Heart left ventricle (tissue), 16 donors: ENCODE measurements at places on chromosomes 4 and X.

DNA sequence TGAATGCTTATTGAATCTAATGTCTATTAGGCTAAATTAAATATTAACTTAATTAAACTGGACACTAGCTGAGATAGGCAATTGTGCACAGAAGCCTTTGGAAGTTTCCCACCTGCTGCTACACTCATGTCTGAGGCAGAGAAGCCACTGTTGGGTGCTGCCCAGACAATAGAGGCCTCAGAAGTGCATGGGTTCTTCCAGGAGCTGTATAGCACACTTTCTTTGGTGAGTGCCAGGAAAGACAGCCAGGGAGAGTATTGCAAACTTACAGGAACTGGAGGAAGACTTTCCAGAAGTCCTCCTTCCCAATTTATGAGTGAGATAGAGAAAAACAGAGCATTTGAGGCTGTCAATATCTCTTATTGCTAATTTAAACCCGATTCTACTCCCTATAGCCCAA lies 89.9 kb downstream of the GPAT3 start:
- DNase-seq: no peak

GRCh38 chrX:31024866-31025265 lies 47.0 kb downstream of the FTHL17 start:
- no peak for DNase-seq

- no peak for DNase-seq
These were observed 72.7 kb downstream of the EFNB1 start for GRCh38 chrX:68901519-68901918.

GRCh38 chrX:53483838-53484405 lies 49.8 kb upstream of the HSD17B10 start:
- no peak for DNase-seq

GRCh38 chr4:1092026-1092982 lies 21.1 kb downstream of the RNF212 start:
- no peak for DNase-seq

- peak; percentile 81 for DNase-seq
These were observed at the start of gene PABPC5 for GRCh38 chrX:91434351-91435168. TSS of gene PABPC5 (plus strand) at chrX:91434839. CDS start at chrX:91435578, 739 bp downstream.
